ENCODE measurements at places on chromosomes 3 and 15.

DNA sequence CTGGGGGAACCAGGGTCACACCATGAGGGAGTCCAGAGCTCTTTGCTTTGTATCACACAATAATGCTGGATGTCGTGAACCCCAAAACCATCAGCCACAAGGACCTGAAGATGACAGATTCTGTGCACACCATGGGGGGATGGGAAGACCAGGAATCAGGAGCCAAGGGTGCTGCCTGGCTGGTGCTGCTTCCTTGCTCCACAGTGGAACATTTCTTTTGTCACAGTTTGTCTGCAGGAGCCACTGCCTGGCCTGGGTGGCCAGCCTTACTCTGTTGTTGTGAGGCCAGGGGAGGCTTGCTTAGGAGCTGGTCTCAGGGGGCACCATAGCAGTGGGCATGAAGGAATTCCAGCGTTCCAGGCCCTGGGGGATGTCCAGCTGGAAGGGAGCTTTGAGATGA is 6.5 kb upstream of the TGM5 start:
- no peak for DNase-seq

GRCh38 chr3:62252438-62253157 is 120.8 kb downstream of the FEZF2 start:
- no peak for DNase-seq

GRCh38 chr15:85742186-85742821 is 52.4 kb downstream of the KLHL25 start:
- DNase-seq: no peak

DNA sequence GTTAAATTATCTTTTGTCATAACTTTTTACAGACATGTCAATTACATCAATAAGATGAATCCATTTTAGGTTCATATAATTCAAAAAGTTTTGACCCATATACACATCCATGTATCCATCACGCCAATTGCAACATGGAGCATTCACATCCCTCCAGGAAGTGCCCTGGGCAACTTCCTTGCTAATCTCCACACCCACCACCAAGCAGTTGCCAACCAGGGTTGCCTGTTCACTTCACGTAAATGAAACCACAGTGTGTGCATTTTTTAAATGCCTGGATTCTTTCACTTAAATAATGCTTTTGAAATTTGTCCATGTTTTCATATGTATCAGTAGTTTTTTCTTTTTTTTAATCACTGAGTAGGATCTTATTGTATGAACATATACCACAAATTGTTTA is 40.7 kb upstream of the LYZL4 start:
- no peak for DNase-seq

- DNase-seq: no peak
Measured at GRCh38 chr3:48187301-48187578, 977 bp downstream of the CDC25A start.

GRCh38 chr15:90907838-90908507 is 4.9 kb downstream of the MAN2A2 start:
- DNase-seq: no peak

DNA sequence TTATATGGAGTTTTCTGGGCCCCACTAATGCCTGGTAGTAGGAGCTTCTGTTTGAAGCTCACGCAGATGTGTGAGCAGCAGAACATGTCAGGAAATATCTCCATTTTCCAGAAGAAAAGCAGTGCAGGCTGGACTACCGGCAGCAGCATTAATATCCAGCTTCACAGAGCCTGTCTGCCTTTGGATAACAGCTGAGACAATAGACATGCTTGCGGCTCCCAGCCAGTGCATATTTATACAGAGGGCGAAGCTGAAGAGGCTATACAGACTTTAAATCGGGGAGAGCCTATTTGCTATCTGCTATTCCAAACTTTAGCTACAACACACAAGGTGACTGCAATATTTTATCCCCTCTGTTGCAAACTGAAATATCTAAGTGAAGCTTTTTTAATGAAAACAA is 250.1 kb upstream of the WNT5A start:
- DNase-seq: no peak

DNA sequence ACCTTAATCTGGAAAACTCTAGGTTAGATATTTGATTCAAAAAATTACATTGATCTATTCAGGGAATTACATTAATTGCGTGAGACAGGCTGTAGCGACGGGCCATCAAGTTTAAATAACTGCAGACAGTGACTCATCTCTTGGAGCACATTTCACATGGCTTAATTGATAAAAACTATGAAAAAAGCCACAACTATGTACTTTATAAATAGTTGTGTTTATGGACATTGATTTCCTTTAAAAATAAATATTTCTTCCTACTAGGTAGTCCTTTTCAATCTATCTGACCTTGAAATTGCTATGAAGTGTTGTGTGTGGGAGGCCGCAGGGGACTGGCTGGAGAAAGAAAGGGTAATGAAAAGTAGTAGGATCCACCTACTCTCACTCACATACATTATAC is 157.8 kb downstream of the IL1RAP start:
- DNase-seq: no peak

Data from left kidney (tissue), 8 donors.